ENCODE measurements at places on chromosomes 5 and 9. TPM values are rescaled to one million over a fixed set of nuclear protein-coding genes. Genes with fewer than 3 reads are reported as not detected.
A peak's percentile ranks its signal among the peaks of the same experiment; 100 is the strongest.

DNA sequence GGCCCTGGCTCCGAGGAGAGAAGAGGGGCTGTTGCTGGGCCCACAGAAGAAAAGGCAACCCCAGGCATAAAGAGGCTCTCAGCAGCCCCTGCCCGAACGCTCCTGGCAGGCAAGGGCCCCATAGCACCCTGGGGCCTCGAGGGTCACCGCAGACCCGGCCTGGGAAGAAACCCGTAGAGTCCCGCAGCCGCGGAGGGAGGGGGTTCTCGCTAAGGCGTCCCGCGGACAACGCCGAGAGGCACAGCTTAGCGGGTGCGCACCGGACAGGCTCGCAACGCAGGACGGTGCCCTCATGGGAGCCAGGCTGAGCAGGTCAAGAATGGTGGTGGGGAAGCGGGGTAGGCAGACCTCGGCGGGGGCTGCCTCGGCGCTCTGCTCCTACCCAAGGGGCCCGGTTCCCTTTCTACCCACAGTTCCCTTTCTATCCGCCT, 6.7 kb downstream of the PITX1 start:
- no peak for DNase-seq

DNA sequence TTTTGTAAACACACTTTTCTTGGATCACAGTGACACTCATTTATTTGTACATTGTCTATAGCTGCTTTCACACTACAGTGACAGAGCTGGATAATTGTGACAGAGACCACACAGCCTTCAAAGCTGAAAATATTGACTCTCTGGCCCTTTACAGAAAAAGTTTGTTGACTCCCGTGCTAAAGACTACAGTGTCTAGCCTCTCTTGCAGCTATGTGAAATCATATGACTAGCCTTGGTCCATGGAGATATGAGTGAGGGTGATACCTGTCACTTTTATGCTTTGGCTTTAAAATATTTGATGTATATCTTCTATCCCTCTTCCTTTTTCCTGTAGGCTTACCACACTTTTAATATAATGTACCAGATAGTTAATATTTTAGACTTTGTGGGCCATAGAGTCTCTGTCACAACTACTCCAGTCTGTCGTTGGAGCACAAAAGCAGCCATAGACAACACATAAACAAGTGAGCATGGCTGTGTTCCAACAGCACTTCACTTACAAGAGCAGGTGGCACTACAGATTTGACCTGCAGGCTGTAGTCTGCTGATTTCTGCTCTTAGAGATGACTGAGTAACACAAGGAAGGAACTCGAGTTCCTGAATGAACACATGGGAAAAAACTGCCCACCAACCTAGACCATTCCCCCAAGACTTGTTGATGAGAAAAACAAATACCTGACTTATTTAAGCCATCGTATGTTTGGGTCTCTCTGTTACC, 73.5 kb upstream of the ANKRD55 start:
- DNase-seq, result no peak

DNA sequence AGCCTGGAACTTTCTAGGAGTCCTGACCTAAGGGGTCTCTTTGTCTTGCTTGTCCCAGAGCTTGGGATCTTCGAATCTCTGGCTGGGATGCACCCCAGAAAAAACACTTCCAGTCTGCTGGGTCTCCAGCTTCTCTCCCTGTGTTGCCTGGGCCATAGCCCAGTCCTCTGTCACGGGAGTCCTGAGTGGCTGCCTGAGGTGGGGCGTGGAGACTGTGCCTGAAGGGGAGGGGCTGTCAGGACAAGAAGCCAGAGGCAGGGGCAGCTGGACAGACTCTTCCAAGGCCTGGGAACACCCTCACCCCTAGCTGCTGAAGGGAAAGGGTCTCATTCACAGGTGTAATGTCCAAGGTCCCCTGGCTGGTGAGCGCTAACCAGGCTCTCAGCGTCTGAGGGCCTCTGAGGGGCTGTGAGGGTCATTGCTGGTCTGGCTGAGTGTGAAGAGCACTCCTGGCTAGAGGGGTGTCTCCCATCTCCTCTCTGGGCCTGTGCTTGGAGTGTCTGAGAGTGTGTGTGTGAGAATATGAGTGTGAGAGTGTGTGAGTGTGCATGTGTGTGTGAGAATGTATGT, 20.4 kb upstream of the COL27A1 start:
- no peak for DNase-seq

DNA sequence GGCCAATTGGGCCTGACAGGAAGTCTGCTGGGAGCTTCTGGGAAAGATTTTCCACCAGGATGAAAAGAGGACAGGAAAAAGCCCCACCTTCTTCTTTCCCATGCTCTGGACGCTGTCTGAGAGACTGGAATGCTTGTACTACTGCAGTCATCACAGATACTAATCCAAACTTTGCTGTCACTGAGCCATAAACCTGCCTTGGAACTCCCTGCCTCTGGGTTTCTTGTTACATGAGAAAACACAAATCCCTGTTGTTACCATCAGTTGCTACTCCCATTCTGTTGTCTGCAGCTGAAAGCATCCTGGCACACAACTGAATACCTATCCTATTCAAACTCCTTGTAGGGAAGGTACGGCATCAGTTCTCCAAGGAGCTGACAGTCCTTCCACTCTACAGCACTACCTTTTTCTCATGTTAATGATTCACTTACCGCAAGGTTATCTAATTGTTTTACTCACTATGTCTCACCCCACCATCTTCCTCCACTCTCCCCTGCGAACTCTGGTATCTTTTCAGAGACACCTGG, 167.5 kb downstream of the CDK5RAP2 start:
- DNase-seq, result no peak

GRCh38 chr5:33336891-33337636, 103.7 kb upstream of the TARS1 start:
- no peak for DNase-seq

DNA sequence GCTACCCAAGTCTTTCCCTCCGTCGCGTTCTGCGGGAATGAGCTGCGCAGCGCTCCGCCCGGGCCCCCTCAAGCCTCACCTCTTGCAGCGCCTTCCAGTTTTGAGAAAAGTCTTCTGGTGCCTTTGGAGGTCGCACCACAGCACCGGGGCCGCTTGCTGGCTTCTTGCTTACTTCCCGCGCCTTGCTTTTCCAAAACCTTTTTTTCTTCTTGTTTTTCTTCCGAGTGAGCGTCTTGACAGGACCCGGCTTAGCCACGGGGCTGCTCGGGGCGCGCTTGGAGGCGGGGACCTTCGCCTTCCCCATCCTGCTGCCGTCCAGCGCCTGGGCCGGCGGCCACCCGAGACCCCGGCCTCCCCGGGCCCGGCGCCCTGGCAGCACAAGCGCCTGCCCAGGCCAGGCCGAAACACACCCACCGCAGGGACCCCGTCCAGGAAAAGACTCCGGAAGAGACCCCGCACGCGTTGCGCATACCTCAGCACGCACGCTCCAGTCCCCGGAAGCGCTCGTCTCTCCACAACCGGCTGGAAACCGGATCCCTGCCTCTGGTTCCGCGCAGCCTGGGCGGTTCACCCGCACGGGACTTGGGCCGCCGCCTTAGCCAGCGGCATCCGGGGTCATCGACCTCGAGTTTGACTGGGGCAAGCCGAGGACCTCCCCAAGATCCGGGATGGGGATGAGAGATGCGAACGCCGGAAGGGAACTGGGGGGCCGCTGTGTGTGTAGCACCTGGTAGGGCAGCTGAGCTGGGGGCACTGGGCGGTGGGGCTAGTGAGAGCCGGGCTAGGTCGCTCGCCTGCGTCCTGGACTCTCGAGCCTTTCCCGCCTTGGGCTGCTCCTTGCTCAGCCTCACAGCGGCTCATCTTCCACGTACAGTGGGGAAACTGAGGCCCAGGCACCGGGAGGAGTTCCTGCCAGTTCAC, at the start of gene REXO4:
TSS of gene REXO4 (minus strand) at position 470 of the 921 bp plus-strand sequence. CDS start at position 304, 166 bp downstream.
- peak; percentile 87 for DNase-seq

DNA sequence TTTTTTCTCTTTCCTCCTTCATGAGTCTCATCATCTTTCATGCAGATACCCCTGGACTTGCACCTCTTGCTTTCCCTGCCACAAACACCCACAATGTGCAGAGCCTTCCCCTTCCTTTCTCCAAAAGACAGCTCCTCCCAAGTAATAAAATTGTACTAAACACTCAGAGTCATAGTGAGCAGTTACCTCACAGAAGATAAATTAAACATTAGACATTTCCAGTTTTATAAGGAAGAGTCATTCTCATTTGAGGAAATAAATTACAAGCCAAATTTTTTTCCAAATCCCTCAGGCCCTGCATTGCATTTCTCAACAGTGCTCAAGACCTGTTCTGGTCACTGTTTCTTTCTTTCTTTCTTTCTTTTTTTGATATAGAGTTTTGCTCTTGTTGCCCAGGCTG, 131.5 kb downstream of the ATPSCKMT start:
- no peak for DNase-seq

GRCh38 chr5:108736855-108737254, 10.8 kb upstream of the FER start:
- DNase-seq, result no peak

DNA sequence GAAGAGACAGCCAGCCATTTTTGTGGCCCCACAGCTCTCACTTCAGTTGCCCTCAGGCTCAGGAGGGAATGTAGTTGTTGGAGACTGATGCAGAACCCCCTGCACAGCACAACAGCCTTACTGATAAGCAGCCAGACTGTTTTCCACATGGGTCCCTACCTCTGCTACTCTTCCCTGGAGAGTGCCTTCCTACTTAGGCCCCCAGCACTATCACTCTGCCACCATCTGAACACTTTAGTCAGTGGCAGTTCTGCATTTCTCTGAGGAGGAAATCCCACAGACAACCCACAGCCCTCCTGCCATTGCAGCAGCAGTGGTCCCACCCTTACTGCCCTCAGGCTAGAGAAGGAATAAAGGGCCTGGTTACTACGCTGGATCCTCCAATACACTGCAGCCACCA, 61.8 kb upstream of the PTPRD start:
- DNase-seq, result no peak

- DNase-seq, result no peak
Observed at GRCh38 chr9:121826711-121827110, 175.3 kb downstream of the DAB2IP start.

- DNase-seq, result no peak
Observed at GRCh38 chr5:164203581-164204225, 698.3 kb downstream of the MAT2B start.

The OTP gene
- not detected for total RNA-seq

The PCDHB5 gene
- 0.31 TPM for total RNA-seq

The GLRX gene
- total RNA-seq, result 82.4 TPM

The OBP2B gene
- not detected for total RNA-seq

The GLDC gene
- total RNA-seq, result 0.70 TPM

The DAB2 gene
- 61.6 TPM for total RNA-seq

The PCDHAC2 gene
- 0.58 TPM for total RNA-seq

The TRIM36 gene
- total RNA-seq, result 31.3 TPM

Measured in left colon (tissue), 2 donors.